Myocyte (in vitro differentiated cells): ENCODE measurements at places on chromosomes 11 and 22.

DNA sequence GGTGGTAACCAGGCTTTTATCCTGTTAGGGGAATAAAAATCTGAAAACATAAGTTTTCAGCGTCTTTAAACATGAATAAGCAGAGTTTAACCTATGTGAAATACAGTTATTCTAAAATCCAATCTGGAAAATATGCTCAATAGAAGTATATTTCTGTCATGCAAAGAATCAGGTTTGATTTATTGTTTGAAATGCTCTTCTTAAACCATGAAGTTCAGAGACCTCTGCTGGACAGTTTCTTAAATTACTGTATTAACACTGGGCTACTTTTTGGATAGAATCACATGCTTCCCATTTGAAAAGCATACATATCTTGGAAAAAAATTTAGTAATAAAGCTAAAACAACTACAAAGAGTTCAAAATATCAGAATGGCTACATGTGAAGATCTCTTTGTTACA lies 25.4 kb downstream of the APIP start:
- DNase-seq: peak; percentile 55

GRCh38 chr11:1499899-1500298 lies 13.3 kb upstream of the MOB2 start:
- DNase-seq: no peak

GRCh38 chr11:473415-473814 lies 23.3 kb downstream of the PTDSS2 start:
- DNase-seq: no peak

DNA sequence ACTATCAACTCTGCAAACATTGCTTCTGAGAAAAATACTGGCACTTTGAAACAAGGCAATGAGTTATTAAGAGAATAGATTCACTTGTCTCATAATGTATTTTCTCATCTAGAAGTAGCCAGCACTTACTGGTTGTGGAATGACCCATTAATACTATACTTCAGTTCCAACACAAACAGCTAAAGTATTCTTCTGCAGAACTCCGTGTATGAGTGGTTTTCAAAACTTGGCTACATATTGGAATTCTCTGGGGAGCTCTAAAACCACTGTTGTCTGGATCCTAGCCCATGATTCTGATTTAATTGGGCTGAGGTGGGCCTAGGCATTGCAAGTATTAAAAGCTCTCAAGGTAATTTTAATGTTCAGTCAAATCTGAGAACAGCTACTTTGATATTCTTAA lies 1416.4 kb upstream of the RAG2 start:
- DNase-seq: peak; percentile 23

DNA sequence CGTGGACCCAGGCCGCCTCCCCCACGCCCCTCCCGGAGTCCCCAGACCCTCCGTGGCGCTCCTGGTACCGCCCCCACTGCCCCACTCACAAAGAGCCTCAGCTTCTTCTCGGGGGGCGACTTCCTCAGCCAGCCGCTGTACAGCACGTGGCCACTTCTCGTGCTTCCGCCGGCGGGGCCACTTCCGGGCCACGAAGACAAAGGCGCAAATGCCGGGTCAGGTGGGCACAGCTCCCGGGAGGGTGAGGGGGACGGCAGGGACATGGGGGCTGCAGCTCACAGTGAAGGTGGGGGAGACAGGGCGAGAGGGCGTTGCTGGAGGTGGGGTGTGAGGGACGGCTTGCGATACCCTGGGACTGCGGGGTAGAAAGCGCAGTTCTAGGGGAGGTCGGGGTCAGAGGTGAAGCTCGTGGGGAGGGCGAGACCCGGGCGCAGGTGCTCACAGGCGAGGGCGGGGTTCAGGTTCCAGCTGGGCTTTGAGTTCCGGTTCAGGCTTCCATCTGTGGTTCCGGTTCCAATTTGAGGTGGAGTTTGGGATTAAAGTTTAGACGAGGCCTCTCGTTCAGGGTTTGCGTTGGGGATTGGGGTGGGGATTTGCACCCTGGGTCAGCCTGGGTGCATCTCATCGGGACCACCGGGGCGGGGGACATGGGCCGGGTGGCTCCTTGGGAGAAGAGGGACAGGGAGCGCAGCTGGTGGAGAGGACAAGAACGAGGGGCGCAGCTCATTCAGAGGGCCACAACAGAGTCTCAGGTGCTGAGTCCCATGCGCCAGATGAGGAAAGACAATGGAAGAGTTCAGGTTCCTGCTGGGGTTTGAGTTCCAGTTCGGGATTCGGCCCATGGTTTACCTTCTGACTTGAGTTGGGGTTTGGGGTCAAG lies at the start of gene GAB4:
Gene GAB4, minus strand, starts transcription at position 371 of the 880 bp plus-strand sequence. Its CDS starts 108 bp downstream, at position 263.
- no peak for DNase-seq
